ENCODE measurements at places on chromosomes 11 and 22.

GRCh38 chr11:104798789-104799188 lies 99.5 kb downstream of the CASP12 start:
- DNase-seq: no peak

- no peak for DNase-seq
Measured at GRCh38 chr11:89175796-89176195, 1.9 kb upstream of the TYR start.

- no peak for DNase-seq
Measured at GRCh38 chr11:118845369-118845768, 38.3 kb upstream of the CXCR5 start.

DNA sequence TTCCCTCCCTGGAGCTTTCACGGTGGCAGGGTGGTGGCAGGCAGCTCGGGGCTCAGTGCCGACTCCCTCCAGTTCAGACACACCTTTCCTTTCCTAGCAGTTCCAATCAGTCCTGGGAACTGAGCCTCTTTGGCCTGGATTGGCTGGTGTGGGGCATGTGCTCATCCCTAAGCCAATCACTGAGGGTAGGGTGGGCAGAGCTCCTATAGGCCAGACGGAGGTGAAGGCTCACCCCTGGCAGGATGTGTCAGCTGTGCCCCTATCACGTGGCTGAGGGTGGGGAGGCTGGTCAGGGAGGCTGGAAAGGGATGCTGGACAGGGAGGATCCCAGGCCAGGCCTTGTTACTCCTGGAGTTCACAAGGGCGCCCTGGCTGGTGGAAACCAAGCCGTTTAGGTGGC lies 40.2 kb downstream of the CACNA1I start:
- DNase-seq: no peak

DNA sequence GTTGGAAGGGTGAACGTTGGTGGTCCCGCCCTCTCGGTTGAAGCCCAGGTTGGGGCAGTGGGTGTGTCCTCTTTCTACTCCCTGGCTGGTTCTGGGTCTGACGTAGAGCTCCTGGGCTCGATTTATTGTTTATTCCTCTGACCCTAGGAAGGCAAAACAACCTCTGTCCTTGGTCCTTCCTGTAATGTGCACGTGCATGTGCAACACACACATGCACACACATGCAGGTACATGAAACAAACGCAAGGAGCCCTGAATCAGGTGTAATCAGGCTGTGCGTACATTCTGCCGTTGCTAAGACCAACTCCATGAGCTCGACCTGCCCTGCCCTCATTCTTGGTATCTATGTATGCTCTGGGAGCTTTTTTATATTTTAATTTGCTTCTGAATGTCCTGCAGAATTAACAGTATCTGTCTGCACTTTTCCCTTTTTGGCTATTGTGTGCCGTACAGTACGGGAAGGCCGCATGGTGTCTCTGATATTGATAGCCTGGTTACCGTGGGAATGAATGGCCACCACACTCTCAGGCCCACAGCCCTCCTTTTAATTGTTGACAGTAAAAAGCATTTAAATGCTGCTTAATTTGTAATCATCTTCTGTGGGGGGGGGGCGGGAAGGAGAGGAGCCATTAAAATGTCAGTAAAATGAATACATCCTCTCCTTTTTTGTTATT lies 66.0 kb upstream of the NNMT start:
- DNase-seq: no peak

GRCh38 chr11:64448599-64449380 lies 89.8 kb downstream of the RPS6KA4 start:
- DNase-seq: peak; percentile 89
